ENCODE measurements at places on chromosomes 5 and 9.

DNA sequence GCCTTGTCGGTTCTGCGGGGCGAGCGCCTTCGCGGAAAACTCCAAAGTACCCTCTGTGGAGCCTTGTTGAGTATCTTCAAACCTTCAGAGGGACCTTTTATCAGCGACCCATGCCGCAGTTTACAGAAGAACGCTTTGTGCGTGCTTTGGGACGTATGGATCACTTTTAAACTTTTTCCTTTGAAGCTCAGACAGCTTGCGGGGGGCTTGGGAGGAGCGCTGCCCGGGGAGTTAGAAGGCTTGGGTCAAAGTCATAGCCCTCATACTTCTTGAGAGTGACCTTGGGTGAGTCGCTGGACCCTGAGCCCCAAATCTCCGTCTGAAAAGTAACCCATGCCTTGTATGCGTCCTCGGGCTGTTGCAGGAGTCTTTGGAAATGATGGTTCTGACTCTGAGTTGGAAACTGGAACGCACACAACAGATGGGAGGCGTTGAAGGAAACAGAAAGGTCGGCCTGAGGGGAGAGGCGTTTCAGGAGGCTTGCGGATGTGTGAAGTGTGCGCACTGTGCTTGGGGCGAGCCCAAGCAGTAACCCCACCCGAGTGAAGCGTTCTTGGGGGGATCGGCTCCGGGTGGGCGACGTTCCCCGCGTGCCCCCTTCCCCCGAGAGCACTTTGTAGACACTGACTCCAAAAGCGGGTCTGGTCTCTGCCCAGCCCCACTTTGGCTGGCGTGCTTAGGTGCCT is 661 bp upstream of the SLC25A51 start:
- no peak for DNase-seq

- DNase-seq, result no peak
Observed at GRCh38 chr5:172442592-172442991, 11.7 kb downstream of the SH3PXD2B start.

DNA sequence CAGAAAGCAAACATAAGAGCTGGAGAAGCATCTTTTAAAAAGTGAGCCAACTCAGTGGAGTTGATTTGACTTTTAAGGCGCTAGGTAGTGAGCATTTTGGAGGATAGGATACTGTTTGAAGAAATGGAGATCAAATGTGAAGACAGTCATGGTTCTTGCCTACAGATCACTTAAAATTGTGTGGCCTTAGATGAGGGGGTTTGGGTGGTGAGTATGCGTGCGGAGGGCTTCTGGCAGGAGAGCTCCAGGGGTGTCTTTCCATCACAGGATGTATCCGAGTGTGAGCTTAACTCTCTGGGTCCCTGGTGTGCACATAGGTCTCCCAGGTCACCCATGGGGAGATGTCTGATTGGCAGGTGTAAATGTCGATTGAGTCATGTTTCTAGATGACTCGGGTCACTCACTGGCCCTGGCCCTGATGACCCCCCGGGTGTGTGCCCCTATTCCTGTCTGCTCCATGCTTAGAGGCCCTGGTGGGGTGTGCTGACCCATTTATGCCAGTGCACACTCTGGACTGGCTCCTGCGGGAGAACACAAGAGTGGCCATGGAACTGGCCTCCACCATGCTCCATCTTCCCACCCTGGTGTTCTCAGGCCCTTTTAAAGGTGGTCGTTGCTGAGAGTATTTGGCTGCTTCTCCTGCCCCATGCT is 274.4 kb downstream of the FSTL4 start:
- DNase-seq, result no peak

DNA sequence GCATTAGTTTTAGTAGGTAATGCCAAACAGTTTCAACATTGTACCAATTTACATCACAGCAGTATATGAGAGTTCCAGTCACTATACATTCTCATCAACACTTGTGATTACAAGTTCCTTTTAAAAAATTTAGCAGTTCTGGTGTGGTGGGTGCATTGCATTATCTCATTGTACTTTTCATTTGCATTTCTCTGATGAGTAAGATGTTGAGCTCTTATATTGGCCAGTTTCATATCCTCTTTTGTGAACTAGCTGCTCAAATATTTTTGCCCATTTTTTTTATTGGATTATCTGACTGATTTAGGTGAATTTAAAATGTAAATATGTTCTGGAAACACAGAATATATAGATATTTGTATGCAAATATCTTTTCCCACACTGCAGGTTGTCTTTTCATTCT is 160.9 kb upstream of the NR3C1 start:
- no peak for DNase-seq

DNA sequence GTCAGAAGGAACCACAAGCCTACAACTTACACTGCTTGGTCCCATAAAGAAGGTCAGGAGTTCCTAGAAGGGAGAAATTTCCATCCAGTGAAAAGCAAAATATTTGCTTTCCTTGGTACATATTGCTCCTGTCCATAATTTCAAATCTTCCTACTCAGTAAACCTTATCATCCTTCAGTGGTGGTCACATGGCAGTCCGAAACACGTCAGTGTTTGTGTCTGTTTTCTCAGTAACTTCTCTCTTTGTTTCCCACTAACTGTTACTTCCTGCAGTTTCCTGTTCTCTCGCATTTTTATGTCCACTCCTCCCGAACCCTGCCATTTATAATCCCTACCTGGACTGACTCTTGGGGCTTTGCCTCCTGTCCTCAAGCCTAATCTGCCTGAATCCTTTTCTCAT is 129.1 kb downstream of the FANCC start:
- no peak for DNase-seq

DNA sequence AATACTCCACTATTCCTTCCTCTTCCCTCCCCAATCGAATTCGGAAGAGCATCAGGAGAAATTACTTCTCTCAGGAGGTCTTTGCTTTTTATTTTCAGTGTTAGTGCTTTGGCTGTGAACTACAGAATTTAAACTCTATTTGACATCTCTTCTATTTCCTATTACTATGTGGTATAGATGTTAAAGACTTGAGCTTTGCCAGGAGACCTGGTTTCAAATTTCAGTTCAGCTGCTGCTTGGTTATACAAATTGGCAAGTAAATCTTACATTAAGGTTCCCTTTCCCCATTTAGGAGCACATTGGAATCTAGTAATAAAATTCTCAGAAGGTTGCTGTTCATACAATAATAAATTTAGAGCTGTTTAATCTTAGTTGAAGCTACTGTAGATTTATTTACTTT is 13.1 kb downstream of the UHRF2 start:
- no peak for DNase-seq

GRCh38 chr5:149301744-149302380 is 30.2 kb downstream of the AFAP1L1 start:
- DNase-seq, result no peak

DNA sequence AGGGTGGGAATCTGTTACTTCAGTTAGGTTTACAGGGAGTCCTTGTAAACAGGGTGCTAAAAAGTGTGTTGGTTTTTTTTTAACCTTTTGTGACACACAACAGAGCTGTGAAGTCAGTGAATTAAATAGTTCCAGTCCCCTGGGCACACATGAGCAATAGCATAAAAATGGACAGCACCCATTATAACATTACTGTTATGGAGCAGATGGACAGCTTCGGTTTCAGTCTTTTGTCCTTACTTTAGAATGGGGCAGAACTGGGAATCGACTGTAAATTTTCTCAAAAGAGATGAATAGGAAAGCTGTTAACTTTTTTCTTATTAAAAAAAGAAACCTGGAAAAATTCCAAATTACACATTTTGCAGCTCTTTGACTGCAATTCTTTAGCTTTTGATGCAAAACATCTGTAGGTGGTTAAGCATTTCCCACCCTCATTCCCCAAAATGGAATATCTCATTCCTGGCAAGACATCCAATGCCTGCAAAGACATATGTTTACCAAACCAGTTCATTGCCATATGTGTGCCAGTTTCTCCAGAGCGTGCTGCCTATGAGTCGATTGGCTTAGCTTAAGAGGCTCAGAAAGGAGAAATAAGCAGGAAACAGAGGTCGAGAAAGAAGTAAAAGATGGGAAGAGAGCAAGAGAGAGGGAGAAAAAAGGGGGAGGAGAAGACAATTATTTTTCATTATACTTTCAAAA is 212.3 kb upstream of the TMEM161B start:
- peak; percentile 50 for DNase-seq

DNA sequence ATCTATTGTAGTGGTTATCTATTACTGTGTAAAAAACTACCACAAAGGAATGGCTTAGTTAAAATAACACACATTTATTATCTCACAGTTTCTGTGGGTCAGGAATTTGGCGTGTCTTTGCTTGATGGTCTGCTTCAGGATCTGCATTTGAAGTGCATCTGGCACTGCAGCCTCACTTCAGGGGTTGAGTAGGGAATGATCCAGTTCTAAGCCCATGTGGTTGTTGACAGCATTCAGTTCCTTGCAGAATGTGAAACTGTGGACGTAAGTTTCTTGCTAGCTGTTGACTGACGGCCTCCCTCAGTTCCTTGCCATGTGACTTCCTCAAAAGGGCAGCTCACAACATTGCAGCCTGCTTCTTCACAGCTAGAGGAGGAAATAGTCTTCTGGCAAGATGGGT is 2.1 kb upstream of the OGN start:
- no peak for DNase-seq

GRCh38 chr9:129487658-129488483 is 133.0 kb downstream of the C9orf50 start:
- DNase-seq, result peak; percentile 39

GRCh38 chr5:151740958-151741373 is 17.5 kb downstream of the ATOX1 start:
- no peak for DNase-seq

- DNase-seq, result no peak
Observed at GRCh38 chr9:33161011-33161588, 6.0 kb downstream of the B4GALT1 start.

- no peak for DNase-seq
Observed at GRCh38 chr5:75281716-75282465, 45.2 kb upstream of the ANKRD31 start.

DNA sequence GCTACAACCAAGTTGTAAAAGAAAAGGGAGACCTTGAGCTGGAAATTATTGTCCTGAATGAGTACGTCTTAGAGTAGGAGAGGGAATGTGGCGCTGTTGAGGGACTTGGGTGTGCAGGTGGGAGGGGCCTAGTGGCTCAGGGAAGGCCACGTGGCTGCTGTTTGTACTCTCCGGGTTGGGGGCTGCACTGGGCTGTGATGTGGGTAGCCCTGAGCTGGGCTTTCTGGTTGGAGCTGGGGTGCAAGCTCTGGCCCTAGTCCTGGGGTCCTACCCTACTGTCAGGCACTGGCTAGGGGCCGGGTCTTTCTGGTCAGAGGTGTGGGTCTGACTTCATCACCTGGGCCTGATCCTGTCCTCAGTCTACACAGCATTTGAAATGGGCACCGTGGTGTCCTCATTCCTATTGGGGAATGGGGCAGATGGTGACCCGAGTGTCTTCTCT is 19.1 kb upstream of the GLE1 start:
- no peak for DNase-seq

DNA sequence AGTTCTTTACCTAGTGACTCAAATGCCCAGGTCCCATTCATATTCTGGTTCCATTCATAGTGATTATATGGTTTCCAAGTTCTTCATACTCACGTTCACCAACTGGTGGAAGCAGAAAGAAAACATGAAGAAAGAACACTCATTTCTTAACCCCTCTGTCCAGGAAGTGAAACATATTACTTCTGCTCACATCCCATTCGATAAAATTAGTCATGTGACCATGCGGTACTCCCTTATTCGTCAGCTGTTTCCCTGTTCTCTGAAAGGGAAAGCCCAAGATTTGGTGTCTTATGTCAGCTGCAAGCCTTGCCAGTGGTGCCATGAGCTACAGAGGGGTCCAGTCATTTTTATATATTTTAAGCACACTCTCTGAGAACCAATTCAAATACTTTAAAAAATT is 387.0 kb upstream of the DMAC1 start:
- no peak for DNase-seq

GRCh38 chr5:4862500-4862899 is 277.6 kb upstream of the ADAMTS16 start:
- no peak for DNase-seq

DNA sequence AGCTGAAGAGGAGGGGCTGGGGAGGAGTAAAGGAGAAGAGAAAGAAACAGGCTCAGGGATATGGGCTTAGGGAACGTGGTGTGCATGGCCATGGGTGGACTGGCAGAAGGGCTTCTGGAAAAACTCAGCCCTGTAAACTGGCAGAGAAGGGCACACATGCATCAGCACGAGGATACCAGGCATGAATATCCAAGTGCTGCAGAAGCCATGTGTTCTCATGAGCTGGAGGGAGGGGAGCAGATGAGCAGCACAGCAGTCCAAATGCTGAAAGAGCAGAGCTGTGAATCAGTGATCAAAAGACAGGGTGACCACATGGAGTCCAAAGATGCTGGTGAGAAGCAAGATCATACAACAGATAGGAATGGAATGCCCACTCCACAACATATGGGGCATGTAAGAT is 72.3 kb downstream of the SEMA5A start:
- DNase-seq, result no peak

- no peak for DNase-seq
Observed at GRCh38 chr5:133400120-133400519, 212.2 kb downstream of the FSTL4 start.

DNA sequence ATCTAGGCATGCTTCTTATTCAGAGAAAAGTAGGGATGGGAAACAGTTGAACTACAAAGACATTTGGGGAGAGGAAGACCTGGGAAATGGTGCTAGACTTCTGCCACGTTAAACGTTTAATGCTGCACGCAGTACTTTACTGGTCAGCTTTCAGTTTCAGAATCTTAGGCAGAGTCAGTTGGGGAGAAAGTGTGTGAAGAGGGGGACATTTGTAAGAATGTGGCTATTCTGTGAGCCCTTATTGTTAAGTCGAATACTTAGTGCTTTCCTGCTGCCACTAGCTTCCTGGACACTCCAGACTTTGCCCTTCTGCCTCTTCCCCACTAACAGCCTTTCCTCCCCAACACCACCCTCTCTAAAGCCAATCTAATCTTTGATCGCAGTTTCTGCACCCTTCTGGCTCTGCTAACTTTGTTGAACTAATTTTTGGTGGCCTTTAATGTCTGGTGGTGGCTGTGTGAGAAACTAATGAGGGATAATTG is 6.1 kb downstream of the CYSTM1 start:
- no peak for DNase-seq

DNA sequence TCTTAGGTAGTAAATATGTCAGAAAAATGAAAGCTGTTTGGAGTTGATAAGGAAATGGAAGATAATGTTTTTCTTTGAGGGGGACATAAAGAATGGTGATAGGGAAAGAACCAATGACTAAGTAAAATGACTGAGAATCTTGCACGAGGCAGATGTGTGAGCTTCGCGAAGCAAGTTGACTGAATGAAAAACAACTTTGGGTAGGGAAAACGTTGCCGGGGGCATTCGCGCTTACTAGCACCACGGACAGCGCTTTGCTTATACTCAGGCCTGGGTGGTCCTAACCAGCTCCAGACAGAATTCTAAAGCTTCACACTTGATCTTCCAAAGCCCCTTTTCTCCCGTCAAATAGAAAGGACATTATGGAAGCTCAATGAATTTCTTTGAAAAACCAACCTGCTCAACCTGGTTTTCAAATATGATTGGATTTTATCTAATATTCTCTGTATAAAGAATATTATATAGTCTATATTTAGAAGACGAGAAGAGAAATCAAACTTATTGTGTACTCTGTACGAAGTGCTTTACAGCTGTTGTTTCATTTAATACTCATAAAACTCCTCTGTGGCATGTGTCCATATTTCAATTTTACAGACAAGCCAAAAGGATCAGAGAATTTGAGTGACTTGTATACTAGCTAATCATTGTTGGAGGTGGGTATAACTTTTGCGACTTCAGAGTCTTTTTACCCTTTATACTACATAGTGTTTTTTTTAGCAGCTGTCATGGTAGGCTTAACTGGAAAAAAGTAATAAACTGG is 1.9 kb upstream of the CDKN2B start:
- DNase-seq, result no peak

GRCh38 chr5:77844623-77845323 is 68.6 kb upstream of the TBCA start:
- no peak for DNase-seq
